Stimulated activated CD8-positive, alpha-beta memory T cell treated with anti-CD3 and anti-CD28 coated beads, Interleukin-12 subunit alpha, Interleukin-12 subunit beta, amount 100 ng/mL, for 1 hour (primary cell): ENCODE measurements at places on chromosomes 5 and 9.

- no peak for DNase-seq
These were observed 98.2 kb upstream of the SLCO6A1 start for GRCh38 chr5:102596951-102597350.

- no peak for DNase-seq
These were observed 137.1 kb downstream of the CAAP1 start for GRCh38 chr9:26755476-26755875.

DNA sequence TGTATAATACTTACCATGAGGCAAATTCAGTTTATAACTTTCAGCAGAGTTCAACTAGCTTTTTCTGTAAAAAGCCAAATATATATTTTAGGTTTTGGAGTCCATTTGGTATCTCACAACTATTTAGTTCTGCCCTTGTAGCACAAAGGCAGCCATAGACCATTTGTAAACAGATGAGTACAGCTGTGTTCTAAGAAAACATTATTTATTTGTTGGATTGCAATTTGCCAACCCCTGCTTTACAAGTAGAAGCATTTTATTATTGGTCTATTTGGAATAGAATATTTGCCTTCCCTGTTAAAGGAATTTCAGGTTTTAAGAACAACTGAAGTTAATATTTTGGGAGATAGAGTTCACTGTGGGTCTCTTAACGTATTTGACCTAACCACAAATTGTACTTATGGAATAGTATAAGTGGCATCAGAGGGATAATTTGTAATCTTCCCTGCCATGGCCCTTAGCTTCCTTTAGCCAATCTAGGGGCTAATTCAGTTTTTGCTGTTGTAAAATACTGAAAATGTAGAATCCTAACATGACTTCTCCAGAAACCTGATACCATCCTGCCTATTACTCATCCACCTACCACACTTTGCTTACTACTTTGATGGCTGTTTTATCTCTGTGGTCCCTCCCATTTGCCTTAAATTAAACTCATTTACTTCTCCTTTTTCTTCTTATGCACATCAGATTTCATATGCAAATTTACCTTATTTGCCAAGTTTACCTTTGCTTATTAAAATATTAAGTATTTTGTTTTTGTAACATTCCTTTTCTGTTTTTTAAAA, 109.2 kb downstream of the DMXL1 start:
- no peak for DNase-seq

DNA sequence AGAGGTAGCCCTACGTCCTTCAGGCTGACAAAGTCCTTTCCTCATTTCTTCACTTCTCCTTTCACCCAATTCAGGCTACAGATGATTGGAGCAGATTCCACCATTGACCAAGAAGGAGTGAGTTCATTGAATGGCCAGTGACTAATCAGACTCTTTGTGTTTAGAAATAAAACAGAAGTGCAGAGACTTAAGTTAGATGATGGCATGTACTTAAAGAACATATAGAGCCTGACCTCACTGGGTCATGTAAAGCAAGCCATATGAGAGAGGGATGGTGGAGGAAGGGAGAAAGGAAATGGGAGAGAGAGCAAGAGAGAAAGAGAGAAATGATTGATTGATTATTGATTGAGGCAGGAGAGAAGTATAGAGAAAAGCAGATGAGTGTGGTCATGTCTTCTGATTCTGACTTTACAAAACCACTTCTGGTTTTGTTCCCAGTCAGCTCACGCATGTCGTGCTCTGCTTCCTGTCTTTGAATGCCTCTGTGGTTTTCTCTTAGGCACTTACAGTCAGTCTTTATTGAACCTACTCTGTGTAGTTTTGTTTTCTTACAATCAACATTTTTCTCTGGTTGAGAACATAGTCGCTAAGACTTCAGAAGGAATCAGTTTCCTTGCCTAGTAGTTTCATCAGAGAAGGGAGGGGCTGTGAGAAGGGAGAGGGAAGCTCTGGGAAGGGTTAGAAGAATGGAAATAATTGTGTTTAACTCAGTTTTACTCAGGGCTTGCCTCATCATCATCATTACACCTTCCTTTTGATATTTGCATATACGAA, 149.2 kb upstream of the KLF9 start:
- DNase-seq, result peak; percentile 5

- DNase-seq, result no peak
These were observed 85.8 kb upstream of the MVB12B start for GRCh38 chr9:126240835-126241234.
